ENCODE measurements at places on chromosomes 3 and 15.

DNA sequence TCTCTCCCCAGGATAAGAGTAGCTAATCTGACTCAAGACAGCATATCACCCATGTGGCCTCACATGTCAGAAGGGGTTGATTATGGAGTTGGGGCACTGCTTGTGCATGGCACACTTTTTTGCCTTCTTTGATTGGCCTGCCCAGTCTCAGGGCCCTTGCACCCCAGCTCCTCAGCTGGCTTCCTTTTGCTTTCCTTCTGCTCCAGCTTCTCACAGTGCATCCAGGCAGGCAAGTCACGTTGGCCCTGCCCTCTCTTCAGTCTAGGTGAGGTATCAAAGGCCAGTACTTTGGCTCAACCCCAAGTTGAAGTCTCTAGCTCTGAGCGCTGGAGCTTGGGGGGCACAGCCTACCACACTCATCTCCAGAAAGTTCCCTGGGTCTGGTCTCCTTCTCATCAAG, 42.2 kb downstream of the NGRN start:
- DNase-seq: no peak

DNA sequence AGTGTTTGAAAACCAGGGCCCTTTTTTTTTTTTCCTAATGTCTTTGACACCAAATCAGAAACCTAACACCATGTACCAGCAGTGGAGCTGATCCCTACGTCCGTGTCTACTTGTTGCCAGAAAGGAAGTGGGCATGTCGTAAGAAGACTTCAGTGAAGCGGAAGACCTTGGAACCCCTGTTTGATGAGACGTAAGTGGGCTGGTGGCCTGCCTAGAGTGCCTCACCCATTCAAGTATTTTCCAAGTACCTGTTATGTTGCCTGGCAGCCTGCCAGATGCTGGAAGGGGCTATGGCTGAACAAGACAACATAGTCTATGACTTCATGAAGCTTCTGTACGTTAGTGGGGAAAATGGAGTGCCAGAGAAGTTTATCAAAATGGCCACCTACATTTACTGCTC, 39.7 kb downstream of the ESYT3 start:
- DNase-seq: no peak

DNA sequence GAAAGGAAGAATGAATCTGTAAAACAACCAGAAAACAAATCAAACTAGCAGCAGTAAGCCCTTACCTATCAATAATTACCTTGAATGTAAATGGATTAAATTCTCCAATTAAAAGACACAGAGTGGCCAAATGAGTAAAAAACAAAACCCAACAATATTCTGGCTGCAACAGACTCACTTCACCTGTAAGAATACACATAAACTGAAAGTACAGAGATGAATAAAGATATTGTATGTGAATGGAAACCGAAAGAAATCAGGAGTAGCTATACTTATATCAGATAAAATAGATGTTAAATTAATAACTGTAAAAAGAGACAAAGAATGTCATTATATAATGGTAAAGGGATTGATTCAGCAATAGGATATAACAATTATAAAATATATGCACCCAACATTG, 514.5 kb upstream of the DPPA4 start:
- DNase-seq: no peak

- DNase-seq: peak; percentile 3
These were observed 24.5 kb downstream of the RSRC1 start for GRCh38 chr3:158134363-158134762.

DNA sequence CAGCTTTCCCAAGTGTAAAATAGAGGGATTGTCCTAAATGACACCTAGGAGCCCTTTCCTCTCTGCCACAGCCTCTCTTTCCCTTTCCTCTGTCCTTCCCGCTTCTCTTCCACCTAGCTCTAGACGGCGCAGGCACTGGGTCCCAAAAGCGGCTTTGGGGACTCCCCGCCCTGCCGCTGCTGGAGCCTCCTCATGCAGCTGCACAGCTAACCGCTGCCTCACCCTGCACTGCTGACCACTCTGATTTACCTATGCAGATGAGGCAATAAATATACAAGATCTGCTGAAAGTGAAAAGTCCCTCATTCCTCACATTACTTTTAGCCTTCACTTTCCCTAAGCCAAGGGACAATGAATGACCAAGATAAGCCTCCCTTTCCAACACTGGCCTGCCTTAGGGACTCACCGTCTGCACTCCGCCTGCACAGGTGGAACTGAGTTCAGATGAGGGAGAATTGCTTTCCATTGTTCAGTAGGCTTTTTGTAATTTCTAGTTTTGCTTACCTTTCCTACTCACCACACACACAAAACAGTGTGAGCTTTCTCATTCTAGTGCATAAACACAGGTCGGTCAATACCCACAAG, 197.5 kb upstream of the BCL6 start:
- no peak for DNase-seq

DNA sequence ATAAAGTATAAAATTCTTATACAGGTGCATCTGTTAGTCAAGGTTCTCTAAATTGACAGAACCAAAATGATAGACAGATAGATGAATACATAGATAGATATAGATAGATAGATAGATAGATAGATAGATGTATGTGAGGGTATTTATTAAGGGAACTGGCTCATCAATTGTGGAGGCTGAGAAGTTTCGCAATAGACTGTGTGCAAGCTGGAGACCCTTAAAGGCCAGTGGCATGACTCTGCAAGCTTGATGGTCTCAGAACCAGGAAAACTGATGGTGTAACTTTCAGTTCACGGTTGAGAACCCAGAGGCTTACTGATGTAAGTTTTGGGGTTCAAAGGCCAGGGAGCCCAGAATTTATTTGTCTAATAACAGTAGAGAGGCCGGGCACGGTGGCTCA, 1123.7 kb upstream of the CADM2 start:
- no peak for DNase-seq

DNA sequence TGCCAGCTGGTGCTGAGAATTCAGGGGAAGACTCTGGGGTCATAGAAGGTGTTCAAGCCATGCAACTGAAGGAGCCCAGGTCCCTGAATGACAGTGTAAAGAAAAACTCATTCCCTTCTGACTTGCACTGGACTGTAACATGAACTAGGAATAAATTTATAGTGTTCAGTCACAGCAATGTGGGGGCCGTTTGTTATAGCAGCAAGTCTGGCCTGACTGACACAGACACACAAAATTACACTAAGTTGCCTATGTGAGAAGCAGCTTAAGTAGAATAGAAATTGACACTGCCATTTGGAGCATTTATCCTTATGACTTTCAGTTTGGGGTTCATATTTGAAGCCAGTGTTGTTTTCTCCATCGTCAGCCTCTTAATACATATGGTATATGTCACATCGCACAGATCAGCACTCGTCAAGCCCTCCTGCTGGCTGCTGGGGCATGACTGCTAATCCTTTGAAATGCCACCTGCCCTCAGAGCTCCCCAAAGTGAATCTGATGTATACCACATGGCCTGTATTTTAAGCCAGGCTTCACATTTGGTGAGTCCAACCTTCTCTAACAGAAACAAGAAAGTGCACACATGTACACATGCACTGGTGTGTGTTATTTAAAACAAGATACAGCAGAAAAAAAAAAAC, 17.1 kb upstream of the HEG1 start:
- DNase-seq: no peak

DNA sequence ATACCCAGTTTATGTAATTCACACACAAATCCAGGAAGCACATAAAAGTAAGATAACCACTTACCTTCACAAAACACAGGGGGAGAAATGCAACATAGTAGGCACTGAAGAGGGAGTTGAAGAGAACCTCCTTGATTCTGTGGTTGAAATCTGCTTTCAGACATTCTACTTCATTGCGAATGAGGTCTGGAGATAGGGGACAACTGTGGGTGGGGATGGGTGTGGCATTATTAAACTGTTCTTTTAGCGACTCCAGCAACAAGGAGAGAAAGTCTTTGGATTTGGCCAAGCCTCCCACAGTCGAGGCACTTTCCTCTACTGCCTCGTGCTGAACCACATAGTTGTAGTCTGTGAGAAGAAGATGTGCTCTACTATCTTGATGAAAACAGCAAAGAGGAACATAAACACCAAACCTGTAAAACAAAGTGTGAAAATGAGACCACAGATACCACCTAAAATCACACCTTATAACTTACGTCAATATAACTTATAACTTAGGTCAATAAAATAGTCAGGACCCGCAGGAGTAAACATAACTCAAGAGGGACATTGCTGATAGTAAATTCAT, 25.6 kb downstream of the TMEM39A start:
- DNase-seq: no peak

- peak; percentile 61 for DNase-seq
These were observed 301.2 kb upstream of the CDIN1 start for GRCh38 chr15:36278219-36278618.

- no peak for DNase-seq
These were observed 50.8 kb downstream of the RAB11A start for GRCh38 chr15:65920121-65920520.

- DNase-seq: peak; percentile 67
These were observed 3.8 kb downstream of the PLD1 start for GRCh38 chr3:171806200-171807128.

GRCh38 chr15:76495487-76495886, 158.9 kb downstream of the ISL2 start:
- DNase-seq: no peak

DNA sequence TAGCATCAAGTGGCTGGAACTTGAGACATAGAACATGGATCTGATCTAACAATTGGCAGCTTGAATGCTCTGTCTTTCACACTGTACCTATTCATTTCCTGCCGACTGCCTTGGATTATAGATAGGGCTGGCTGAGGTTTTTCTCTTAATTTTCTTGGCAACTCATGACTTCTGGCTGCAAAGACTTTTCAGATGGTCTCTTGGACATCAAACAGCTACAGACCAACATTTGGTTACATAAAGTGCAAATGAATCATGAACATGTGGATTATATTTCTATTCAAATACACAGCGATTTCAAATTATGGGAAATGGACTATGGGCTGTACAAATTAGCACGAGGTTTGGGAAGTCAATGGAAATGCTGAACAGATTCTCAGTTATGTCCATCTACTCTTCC, 26.2 kb upstream of the IL16 start:
- DNase-seq: no peak

Measured in EL (cell line).